Activated naive CD4-positive, alpha-beta T cell treated with anti-CD3 and anti-CD28 coated beads for 36 hours (primary cell): ENCODE measurements at places on chromosomes 3 and 15. TPM values are rescaled to one million over a fixed set of nuclear protein-coding genes. Genes with fewer than 3 reads are reported as not detected.

DNA sequence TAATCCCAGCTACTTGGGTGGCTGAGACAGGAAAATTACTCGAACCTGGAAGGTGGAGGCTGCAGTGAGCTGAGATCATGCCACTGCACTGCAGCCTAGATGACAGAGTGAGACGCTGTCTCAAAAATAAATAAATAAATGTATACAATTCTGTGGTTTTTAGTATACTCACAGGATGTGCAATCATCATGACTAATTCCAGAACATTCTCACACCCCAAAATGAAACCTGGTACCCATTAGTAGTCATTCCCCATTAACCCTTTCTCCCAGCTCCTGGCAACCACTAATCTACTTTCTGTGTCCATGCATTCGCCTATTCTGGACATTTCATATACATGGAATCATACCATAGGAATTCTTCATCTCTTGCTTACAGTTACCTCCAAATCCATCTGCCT lies 44.5 kb downstream of the LRRFIP2 start:
- no peak for DNase-seq
- no peak overlapping the region for H3K27ac ChIP-seq
- no peaks in the 10 kb centered on the region for H3K36me3 ChIP-seq
- no peaks in the 10 kb centered on the region for H3K27me3 ChIP-seq
- H3K4me3 ChIP-seq, result no peak overlapping the region
- peaks cover 10% of the 10 kb centered on the region for H3K4me1 ChIP-seq

- no peaks in the 10 kb centered on the region for H3K4me1 ChIP-seq
- no peak for DNase-seq
- H3K36me3 ChIP-seq, result peaks cover 17% of the 10 kb centered on the region
These were observed 215.1 kb upstream of the MLF1 start for GRCh38 chr3:158355623-158356588.

DNA sequence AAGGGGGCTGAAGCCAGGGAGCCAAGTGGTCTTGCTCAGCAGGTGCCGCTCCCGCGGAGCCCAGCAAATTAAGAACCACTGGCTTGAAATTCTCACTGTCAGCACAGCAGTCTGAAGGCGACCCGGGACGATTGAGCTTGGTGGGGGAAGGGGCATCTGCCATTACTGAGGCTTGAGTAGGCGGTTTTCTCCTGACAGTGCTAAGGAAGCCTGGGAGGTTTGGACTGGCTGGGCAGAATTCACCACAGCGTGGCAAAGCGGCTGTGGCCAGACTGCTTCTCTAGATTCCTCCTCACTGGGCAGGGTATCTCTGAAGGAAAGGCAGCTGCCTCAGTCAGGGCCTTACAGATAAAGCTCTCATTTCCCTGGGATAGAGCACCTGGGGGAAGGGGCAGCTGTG lies 57.0 kb upstream of the GPR149 start:
- H3K36me3 ChIP-seq, result no peaks in the 10 kb centered on the region
- H3K27me3 ChIP-seq, result no peaks in the 10 kb centered on the region
- no peak for DNase-seq
- H3K4me3 ChIP-seq, result no peak overlapping the region
- no peaks in the 10 kb centered on the region for H3K4me1 ChIP-seq

Gene MNS1
- 0.67 TPM for total RNA-seq

Gene CLDN11
- not detected for total RNA-seq

Gene GPR27
- 0.93 TPM for total RNA-seq
